Nucleus accumbens (tissue), 56 donors: ENCODE measurements at places on chromosomes 5 and 9.

DNA sequence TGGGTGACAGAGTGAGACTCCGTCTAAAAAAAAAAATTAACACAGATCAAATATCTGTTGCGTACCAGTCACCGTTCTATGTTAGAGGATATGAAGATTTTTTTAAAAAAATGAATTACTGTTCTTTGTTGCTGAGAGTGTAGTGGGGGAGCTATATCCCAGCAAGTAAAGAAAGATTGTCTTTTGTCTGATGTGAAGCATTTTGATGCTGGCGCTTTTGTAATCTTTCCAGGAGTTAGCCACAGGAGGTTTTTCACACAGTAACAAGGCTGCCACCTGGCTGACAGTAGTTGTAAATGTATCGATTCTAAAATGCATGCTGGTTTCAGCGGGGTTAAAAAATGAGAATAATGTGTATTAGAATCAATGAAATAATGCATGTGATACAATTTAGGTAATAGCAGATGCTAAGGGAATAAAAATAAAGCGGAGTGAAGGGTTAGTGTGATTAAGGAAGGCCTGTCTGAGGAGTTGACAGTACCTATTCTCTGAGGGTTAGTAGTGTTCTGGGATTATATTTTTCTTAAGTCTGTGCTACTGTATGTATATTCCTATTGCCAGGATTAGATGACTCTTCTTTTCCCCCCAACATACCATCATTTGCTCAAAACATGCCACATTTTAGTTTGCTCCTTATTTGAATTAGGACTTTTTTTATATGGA lies 3.4 kb downstream of the LMNB1 start:
- peak; percentile 4 for DNase-seq

DNA sequence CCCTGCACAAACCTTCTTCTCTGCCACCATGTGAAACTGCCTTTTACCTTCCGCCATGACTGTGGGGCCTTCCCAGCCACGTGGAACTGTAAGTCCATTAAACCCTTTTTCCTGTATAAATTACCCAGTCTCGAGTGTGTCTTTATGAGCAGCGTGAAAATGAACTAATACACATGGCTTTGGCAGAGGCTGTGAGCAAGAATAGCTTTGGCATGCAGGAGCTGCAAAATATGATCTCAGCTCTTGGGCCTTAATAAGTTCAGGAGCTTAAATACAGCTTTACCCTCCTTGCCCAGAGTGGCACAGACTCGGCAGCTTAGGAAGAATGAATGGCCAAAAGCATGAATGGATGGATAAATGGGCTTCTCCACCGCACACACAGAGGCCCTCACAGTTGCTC lies 15.7 kb upstream of the SLC36A1 start:
- DNase-seq, result no peak

DNA sequence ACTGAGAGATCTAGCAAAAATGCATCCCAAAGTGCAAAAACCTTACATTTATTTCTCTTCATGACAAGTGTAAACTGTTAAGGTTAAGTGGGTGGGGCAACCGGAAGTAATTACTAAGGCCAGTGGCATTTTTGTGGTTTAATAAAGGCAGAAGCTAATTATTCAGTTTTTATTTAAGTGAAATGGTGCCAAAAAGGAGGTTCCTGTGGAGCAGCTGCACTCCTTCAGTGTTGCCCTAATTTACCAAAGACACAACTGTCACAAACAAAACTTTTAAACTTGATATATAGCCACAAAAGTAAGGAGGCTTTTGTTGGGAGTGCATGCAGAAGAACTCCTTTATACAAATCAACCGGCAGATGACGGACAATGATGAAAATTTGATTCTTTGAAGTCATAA lies 81.6 kb downstream of the NDUFS4 start:
- no peak for DNase-seq

- no peak for DNase-seq
These were observed 363.5 kb downstream of the CDH9 start for GRCh38 chr5:26674846-26675245.

- no peak for DNase-seq
These were observed 46.9 kb downstream of the HACD4 start for GRCh38 chr9:20984506-20984905.

DNA sequence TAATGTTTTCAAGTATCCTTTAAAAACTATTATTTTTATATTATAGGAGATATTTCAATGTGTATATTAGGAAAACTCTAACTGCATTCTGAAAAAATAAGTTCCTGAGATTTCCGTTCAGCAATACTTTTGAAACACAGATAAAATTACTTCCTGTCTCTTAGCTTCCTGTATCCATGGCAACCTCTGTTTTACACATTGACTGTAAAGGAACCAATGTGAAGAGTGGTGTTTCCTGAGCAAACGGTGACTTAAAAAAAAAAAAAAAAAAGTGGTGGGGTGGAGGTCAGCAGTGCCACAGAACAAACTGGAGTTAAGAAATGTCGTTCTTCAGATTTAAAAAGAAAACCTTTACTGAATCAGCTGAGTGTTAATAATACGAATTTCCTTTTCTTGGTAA lies at the start of gene LRRC70:
LRRC70 (plus strand) TSS at position 280 of the 400 bp plus-strand sequence. CDS start 620 bp downstream, outside the sequence.
- DNase-seq, result no peak

DNA sequence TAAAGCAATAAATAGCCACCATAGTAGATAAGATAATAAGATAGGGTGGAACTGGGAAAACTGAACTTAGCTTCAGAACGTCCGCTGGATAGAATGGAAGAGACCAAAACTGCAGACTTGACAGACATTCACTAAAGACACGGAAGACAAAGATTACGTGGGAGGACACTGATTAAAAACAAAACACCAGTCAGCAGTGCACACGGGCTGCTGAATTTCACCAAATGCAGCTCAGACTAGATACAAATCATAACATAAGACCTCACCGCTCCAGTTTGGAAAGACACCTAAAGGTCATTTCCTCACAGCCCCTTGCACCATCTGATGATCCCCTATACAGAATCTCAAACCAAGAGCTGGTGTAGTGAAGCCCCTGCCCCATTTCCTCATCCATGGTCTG lies 2.9 kb upstream of the OR2Y1 start:
- DNase-seq, result no peak

- no peak for DNase-seq
These were observed 60.2 kb downstream of the WNK2 start for GRCh38 chr9:93244101-93244500.
